ENCODE measurements at places on chromosomes 1 and 21. TPM values are rescaled to one million over a fixed set of nuclear protein-coding genes. Genes with fewer than 3 reads are reported as not detected.

Gene TNNT2
- 6.8 TPM for total RNA-seq

Gene KAZN
- 18.8 TPM for total RNA-seq

Gene HCRTR1
- 0.14 TPM for total RNA-seq

DNA sequence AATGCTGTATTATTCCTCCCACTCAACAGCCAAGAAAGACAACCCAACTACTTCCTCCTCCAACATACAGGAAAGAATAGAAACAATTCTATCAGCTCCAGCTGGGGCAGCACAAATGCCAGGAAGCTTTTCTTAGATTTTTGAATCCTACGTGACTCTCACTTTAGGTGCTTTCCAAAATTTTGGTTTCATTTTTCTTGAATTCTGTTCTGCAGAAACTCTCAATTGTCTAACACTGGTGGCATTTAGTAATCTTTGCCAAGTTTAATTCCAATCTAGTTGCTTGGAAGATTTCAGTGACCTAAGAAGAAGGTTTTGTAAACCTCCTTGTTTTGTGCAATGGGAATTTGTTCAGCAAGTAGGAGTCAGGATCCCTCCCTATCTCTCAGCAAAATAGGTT is 37.1 kb upstream of the DOCK7 start:
- no peak for DNase-seq

Gene PRR9
- total RNA-seq = not detected

DNA sequence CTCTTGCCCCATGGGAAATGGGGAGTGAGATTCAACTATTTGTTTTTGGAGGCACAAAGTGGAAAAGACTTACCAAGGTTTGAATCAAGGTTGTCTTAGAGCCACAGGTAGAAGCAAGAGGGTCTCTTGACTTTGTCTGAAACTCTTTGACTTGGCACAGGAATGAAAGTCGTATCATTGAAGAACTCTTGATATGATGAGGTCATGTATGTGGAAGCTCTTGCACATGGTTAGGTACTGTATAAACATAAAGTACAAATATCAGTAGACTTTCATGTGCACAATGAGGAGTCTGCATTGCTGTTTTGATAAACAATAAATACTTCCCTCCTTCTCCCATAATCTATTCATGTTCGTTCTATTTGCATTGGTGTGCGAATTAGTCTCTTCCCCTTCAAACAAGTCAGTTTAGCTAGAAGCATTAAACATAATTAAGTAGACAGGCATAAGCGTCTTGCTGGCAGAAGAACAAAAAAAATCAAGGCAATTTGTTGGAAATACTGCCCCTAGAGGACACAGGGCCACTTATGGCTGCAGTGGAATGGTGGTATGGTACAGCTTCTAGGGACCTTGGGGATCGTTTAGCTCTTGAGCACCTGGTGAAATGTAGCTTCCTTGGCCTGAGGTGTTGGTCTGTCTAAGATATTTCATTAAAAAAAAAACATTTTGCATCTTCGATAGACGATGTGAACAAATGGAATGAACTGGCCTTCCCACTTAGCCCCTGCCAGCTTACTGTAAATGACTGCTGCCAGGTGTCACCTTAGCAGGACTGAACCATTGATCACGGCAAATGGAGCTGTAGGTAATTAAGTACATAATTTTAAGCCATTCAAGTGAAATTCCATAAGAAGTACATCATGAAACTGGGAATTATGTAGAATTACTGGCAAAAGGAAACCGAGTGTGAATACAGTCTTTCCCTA is 218.0 kb upstream of the GALNT2 start:
- peak; percentile 21 for DNase-seq

- DNase-seq = peak; percentile 53
Observed at GRCh38 chr1:244603498-244603897, 49.4 kb upstream of the DESI2 start.

DNA sequence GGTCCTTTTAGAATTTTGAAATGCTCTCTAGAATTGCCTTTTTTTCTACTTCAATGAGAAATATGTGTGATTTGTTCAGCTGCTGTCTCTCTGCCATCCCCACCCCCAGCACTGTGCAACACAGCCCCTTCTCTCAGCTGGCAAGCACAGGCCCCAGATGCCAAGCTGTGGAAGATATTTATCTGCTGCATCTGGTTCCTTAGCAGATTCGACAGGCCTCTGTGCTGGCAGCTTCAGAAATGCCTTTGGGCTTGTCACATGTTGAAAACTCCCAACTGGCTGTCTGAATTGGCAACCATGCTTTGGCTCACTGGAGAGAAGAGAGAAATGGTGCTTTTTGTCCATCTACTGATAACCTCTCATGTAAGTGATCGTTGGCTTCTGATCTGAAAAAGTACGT is 206.7 kb upstream of the C1orf87 start:
- peak; percentile 70 for DNase-seq

- DNase-seq = no peak
Observed at GRCh38 chr1:59804301-59804700, 10.4 kb upstream of the HOOK1 start.

Gene ATAD3A
- total RNA-seq = 8.1 TPM

DNA sequence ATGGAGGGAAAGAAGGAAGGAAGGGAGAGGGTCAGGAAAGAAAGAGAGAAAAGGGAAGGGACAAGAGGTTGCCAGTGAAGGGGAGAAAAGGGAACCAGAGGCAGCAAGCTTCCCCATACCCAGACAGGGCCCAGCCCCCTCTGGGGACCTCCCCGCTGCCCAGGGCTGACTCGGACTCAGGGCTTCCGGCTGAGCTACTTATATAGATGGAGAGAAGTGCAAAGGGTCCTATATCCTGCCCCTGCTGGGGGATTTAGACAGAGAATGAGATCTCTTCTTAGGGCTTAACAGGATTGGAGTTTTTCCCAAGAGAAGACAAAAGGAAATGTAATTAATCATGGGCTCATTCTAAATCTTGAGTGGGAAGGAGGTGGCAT is at the start of gene ETV3L:
Gene ETV3L, minus strand, starts transcription at position 176 of the 377 bp plus-strand sequence. CDS start 285 bp downstream, outside the sequence.
- DNase-seq = no peak

Gene IGFN1
- total RNA-seq = 0.97 TPM

- no peak for DNase-seq
Observed at GRCh38 chr1:151292207-151293030, 10.3 kb downstream of the ZNF687 start.

DNA sequence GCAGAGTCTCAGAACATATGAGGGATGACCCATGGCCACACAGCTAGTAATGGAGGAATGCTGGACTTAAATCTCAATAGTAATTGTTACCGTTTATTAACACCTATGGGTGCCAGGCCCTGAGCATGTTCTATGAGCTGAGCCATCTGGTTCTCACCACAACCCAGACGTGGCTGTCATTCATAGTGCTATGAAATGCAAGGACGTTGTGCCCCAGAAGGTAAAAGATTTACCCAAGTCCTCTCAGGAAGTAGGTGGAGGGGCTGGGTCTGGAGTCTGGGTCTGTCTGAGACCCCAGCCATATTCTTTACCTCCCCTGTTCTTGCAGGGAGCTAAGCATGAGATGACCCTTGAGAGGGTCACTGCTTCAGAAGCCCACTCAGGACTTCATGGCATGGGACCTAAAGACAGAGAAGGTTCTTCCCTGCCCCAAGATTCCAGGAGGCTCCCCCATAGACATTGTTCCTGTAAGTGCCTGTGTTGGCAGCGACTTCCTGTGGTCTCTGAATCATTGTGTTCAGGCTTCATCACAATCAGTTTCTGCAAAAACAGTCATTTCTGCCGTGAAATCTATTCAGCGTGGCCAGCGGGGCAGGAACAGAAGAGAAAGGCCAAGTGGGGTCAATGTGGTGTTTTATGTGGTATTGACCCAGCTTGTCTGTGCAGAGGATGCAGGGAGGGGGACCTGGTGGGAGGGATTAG is 475.4 kb downstream of the PTPRU start:
- no peak for DNase-seq

DNA sequence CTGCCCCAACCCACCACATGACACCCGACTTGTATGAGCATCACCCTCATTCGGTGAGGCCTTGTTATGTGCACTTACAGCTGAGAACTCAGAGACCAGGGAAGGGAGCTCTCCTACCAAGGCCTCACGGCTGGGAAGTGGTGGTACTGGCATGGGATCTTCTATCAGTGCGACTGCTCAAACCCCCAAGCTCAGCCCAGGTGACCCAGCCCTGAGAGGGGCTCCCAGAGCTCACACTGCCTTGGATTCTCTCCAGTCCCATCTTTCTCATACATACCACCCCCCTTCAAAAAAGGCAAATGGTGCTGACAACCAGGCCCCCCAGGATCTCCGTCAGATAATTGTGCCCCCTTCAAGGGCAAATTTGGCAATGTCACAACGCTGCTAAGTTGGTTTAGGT is 777 bp upstream of the PLA2G2F start:
- no peak for DNase-seq

Gene KCNQ4
- total RNA-seq = 0.98 TPM

Gene KCNJ9
- total RNA-seq = not detected

- DNase-seq = no peak
Observed at GRCh38 chr1:208781391-208782045, 537.3 kb upstream of the PLXNA2 start.

DNA sequence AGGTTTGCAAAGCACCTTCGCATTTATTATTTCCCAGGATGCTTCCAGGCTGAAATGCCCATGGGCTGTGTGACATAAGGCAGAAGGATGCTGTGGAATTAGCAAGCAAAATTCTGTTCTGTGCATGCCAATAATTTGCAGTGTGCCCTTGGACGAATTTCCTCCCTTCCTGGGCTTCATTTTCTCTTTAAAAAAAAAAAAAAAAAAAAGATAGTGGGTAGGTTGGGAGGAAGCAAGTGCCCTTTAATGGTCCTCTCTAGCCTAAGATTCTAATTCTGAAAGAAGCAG is 2.5 kb upstream of the ID3 start:
- DNase-seq = no peak

Gene TMEM50B
- total RNA-seq = 73.6 TPM

DNA sequence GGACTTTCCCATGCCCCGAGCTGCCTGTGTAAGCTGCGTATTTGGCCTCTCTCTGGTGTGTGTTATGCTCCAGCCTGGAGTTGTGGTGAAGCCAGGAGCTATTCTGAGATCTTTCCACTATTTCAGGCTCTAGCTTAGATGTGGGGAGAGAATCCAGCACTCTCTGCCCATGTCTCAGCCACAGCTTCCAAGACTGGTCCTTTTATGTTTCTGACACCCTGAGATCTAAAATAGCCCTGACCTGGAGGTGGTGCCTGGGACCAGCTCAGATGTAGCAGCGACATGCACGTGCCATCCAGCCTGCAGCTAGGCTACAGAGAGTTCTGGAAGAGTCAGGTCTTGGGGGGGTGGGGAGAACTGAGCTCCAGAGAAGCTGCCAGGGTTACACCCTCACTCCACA is 76.5 kb downstream of the TENT5C start:
- no peak for DNase-seq

GRCh38 chr1:235331401-235331800 is 3.0 kb downstream of the GGPS1 start:
- no peak for DNase-seq

DNA sequence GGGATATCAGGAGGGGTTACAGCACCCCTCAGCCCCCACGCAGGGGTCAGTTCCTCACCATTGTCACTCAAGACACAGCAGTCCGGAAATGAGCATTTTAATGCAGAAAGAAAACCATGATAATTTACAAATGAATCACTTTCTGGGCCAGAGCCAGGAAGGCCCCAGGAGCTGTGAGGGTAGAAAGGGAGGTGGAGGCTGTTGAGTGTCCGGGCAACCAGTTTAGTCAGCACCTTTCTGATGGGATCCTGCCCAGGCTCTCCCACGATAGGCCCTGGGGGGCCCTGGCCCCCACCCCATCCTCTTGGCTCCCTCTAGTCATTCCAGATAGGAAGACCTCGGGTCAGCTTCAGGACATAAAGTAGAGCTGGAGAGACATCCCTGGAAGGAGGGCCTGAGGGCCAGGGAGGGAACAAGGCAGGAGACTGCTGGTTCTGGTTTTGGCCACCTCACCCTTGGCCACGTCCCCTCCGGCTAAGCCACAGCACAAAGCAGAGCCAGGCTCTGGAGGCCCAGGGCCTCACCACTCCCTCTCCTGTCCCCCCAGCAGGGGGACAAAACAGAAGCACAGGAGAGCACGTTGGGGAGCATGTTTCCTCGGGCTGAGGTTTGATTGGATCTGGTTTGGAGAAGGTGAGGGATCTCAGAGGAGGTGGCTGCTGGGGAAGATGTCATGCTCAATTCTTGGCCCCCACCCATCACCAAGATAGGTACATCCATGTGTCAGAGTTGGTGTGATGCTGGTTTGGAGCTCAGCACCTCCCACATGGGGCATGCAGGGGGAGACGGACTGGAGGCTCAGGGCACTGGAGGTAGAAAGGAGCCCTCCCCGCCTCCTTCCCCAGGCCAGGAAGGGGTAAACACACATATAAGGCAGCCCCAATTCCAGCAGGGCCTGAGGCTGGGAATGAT is 20.6 kb downstream of the ETNK2 start:
- no peak for DNase-seq

Gene FAM151A
- total RNA-seq = not detected

GRCh38 chr1:57632401-57632800 is 208.5 kb upstream of the DAB1 start:
- no peak for DNase-seq

DNA sequence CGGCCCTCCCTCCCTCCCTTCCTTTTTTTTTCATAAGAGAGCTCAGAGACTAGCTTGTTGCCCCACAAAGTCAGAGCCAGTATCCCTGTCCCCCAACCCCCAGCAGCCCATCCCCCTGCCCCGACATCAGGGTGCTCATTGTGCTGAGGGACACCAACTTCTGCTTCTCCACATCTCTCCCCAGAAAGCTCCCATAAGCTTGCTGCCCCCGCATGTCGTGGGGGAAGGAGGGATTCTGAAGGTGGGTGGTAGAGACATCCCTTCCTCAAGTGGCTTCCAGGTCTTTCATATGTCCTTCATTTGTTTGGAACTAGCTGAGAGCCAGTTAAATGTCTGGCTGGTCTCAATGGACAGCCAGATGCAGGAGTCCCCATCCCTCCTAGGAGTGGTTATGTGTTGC is 41.2 kb downstream of the RHBG start:
- no peak for DNase-seq

- DNase-seq = peak; percentile 65
Observed at GRCh38 chr21:31399591-31399990, 55.5 kb upstream of the TIAM1 start.

DNA sequence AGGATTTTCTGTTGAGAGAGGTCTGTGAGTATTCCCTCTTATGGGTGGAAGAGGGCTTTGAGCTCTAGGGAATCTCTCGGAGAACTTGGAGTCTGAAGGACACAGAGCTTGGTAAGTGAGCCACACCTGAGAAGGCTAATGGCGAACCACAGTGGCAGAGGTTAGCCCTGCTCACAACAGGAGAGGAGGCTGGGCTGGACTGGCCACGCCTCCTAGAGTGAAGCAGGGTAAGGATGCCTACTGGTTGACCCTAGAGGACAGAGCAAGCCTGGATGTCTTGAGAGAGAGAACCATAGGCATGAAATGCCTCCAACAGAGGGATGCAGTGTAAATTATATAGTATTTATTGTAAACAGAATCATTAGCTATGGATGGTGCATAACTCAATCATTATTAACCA is 232.6 kb downstream of the PCP4 start:
- no peak for DNase-seq

Gene LCE1C
- total RNA-seq = not detected

Gene GUCA2B
- not detected for total RNA-seq

GRCh38 chr1:18009478-18009961 is 98.1 kb upstream of the IGSF21 start:
- DNase-seq = no peak

Gene RTCA
- 37.6 TPM for total RNA-seq
